DMS153 (cell line): ENCODE measurements at places on chromosomes 12 and 14.

DNA sequence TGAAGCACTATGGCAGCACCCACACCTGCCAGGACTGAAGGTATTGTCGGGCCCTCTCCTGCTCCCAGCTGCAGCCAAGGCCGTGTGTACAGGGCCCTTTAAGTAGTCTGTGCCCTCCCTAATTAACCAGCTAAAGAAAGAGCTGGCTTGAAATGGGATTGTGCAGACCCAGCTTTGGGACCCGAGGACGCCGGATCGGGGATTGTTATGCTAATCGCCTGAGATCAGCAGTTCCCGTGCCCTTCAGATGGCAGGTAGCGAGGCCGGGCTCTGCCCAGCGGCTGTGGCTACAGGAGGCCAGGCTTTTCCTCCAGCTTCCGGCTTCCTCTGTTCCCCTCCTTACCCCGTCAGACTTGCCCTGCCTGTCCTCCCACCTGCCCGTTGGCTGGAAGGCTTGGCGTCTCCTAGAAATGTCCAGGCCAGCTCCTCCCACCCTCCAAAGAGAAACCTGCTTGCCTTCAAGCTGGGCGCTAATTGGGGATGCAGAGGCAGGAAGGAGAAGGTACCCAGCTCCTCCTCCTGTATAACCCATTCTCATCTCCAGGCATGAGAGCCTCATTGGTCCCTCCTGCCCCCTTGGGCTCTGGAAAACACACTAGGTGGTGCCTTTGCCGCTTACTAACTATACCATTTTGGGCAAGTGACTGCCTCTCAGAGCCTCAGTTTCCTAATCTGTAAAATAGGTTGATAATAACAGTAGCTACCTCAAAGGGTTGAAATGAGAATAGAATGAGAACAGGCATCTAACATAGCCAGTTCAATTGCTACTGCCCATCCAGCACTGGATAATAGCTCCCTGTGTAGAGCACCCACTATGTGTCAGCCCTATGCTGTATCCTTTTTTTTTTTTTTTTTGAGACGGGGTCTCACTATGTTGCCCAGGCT, 25.8 kb upstream of the MSI1 start:
- peak; percentile 86 for DNase-seq

DNA sequence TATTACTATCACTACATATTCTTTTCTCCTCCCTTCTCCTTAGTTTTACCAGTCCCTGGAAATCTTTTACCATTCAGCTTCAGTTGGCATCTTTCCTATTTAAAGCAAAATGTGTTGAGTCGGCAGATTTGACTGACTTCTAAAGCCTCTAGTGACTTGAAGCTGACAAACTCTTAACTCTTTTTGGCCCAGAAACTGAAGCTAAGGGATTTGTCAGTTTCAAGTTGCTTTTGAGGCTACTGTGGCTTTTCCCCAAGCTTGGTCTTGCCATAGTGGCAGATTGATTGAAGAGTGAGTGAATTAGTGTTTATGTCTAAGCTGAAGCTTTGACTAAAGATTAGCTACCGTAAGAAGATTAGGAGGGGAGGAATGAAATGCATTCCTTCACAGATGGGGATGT, 104.0 kb downstream of the ETNK1 start:
- no peak for DNase-seq

- no peak for DNase-seq
Measured at GRCh38 chr12:7439579-7440505, 4.1 kb downstream of the CD163L1 start.

DNA sequence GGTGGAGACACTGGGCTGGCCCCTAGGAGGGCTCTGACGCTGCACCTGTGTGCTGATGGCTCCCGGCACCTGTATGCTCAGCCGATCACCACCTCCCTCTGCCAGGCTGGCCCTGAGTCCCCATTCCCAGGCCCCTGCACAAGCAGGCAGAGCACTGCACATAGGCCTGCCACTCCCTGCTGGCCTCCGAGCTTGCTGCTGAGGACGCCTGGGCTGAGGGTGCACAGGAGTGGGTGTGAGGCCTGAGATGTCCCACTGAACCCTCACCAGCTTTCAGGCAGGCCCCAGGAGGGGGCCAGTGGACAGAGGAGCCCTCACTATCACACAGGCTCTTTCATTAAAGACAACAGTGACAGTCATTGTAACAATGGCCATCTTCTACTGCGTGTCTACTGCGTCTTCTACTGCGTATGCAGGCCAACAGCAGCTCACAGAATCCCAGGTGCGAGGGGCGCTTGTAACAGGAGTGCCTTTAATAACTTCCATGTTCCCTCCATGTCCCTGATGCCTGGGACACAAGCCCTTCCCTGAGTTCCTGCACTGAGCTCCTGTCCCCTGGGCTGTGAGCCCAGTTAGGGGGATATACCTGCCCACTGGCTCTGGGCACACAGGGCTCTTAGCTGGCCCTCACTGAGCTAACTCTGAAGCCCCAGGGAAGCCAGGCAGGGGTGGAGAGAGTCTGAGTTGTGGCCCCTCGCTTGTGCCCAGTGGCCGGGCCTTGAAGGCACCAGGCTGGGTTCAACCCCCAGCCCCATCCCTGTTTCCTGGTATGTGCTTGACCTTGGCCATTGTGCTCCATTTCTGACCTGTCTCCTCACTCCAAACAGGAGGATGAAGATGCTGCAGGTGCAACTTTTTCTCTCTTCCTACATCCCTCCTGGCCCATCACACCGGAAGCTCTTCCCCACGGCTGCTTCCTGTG, 71.3 kb downstream of the PRIMA1 start:
- no peak for DNase-seq

DNA sequence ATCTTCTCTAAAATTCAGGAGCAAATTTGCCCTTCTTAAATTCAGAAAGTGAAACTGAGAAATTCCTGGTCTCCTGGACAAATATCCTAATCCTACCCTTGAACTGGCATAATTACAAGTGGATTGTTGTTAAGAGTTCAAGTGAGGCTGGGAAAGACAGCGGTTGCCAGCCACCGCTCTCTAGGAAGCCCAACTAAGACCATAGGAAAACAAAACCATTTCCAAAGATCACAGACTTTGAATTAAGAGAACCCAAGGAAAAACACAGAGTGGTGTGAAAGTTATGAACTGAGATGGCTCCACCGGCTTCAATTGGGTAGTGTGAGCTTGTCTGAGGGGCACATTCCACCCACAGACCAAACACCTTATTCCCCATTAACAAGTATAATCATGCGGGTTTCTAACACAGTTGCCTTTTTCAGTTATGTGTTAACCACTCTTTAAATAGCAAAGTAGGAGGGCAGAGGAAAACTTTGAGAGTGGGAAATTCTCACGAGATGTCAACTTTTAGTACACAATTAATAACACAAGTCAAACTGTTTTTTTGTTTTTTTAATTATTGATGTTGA, 1628.8 kb upstream of the SEL1L start:
- DNase-seq: no peak

DNA sequence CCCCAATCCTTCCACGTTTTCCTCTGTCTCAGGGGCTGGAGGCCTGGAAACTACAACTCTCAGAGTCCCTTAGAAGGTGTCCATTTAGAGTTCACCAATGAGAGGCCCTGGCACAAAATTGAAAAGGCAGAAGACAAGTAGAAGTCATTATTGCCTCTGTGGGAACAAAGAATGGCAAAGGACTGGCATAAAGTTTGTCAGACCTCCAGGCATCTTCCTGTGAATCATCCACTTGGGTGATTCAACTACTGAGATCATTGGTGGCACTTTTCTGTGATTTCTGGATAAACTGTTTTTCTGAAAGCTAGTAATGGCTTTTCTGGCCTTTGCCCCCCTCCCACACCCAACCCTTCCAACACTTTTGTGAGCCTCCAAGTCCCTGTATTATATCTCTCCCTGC, 42.6 kb upstream of the C12orf42 start:
- no peak for DNase-seq

GRCh38 chr12:65784289-65785015, 39.8 kb upstream of the HMGA2 start:
- no peak for DNase-seq

DNA sequence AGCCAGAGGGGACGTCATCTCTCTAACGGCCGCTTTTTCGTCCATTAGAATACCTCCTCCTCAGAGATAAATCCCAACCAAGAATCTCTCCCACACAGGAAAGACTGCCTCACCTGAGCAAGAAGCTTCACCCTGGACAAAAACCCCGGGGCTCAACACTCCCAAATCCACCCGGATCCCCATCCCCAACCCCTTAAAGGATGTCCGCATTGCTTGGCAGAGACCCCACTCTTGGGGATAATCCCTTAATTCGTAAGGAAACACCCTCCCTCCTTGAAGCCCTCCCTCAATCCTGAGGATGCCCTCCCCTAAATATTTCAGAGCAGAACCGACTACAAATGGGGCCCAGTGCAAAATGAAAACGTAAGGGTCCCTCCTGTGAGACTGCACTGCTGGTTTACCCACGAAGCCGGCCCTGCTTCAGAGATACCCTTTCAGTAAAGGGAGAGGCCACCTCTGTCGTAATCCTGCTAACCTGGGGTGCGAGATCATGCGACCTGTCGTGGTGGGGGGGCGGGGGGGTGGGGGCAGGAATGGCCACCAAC, 655 bp upstream of the DYNLL1 start:
- DNase-seq: no peak

DNA sequence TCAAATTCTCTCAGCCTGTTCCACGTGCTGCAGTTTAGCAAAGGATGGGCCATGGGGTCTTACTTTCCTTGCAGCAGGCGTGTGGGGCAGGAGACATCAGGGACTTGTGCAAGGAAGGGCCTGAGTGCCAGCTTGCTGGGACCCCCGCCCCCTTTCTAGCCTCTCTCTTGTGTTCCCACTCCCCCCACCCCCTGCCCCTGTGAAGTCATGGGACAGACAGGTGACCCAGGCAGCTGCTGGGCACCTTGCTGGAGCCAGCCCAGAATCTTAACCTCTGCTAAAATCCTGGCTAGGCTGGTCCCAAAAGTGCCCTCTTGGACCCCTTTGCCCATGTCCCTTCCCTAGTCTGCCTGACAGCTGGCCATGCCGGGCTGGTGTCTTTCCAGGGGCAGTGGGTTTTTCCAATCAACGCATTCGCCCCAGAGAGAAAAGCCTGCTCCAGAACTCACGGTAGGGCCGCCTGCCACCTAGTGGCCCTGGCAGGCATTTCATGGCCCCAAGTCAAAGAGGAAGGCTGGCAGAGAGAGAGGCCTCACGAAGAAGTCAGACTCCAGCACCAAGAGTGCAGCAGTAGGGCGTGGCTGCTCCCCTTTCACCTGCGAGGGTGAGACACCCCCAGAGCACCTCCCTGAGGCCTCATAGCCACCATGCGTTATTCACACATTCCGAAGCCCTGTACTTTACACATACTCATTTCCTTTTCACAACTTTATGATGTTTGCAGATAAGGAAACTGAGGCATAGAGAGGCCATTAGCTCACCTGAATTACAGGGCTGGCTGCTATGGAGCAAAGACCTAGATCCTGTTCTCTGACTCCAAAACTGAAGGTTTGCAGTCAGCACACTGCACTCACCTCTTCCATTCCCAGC, 67.4 kb downstream of the LGMN start:
- no peak for DNase-seq

DNA sequence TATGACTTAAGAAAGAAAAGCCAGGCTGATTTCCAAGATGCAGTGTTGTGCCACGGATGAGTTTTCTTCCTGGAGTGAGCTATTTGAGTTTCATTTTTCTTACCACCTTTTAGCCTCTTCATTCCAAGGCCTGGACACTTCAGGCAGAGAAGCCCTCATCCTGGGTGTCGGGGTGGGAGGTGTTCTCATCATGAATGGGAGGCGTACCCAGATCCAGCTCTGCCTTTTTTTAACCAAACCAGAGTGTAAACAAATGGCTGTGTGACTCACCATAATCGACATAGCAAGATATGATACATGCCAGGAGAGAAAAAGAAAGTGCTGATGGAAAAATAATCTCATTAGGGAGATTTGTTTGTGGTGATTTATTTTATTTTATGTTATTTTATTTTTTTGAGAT, 79.9 kb downstream of the ARF6 start:
- DNase-seq: peak; percentile 56

DNA sequence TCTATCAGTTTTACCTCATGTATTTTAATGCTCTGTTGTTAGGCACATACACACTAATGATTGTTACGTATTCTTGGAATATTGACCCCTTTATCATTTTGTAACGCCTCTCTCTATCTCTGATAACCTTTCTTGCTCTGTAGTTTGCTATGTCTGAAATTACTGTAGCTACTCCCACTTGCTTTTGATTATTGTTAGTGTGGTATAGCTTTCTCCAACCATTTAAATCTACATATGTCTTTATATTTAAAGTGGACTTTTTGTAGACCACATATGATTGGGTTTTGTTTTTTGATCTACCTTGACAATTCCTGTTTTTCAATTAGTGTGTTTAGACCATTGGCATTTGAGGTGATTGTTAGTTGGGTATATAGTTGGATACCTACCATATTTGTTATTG, 43.4 kb downstream of the CRADD start:
- no peak for DNase-seq

GRCh38 chr12:95857156-95857555, 1.6 kb upstream of the SNRPF start:
- no peak for DNase-seq

DNA sequence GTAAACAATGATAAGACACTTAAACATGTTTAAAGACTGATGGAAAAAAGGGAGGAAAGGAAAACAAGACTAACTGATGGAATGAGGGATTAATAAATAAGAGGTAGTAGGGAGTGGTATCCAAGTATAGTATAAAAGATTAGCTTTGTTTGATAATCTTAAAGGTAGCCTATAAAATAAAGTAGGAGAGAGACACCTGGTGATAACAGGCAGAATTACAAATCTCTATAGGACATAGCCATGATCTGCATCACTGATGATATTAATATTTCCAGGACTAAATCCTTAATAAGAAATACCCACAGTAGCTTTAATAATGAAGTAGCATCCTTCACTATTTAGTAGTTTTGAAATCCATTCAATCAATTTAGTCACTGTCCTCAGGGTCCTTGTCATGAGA, 30.4 kb downstream of the DLGAP5 start:
- peak; percentile 13 for DNase-seq

GRCh38 chr14:91418387-91419043, 895 bp upstream of the CCDC88C start:
- peak; percentile 31 for DNase-seq
